Fibroblast of lung (primary cell): ENCODE measurements at places on chromosomes 11 and 22. TPM values are rescaled to one million over a fixed set of nuclear protein-coding genes. Genes with fewer than 3 reads are reported as not detected.

HSCB gene
- polyA plus RNA-seq = 17.7 and 22.3 TPM in 2 replicates

MCAT gene
- 9.3 and 12.1 TPM in 2 replicates for polyA plus RNA-seq

- peak; percentile 57 for DNase-seq
These were observed 47.6 kb upstream of the NAV2 start for GRCh38 chr11:19664886-19665548.

OR52A1 gene
- polyA plus RNA-seq = not detected in 2 replicates
